ENCODE measurements at places on chromosomes 4 and X.

DNA sequence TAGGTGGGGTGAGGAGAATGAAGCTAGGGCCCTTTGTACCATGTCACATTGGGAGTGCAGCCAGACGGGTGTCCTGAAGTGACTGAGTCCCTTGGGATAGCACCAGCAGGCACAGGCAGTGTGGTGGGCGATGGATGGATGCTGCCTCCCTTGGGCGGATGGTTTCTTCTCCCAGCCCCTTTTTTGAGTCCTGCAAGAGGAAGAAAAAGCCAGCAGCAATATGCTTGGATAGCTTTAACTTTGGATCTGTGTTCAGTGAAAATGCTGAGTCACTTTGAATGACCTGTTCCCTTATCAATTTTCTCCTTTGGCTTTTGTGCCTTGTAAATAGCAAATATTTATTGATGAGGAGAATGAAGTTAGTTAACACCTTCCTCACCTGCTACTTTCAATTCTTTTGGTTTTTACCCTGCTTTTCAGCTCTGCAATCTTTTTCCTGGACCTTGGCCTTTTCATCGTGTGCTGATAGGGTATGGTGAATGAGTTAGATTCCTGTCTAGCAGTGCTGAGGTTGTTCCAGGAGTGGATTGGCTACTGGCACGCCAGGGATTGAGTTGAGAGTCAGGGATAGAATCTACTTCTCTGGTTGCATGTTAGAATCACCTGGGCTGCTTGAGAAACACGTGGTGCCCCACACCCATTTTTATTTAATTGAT lies 10.2 kb downstream of the DCUN1D4 start:
- no peak for DNase-seq
- H3K4me1 ChIP-seq = no peaks in the 10 kb centered on the region
- H3K36me3 ChIP-seq = no peaks in the 10 kb centered on the region
- no peaks in the 10 kb centered on the region for H3K27me3 ChIP-seq
- H3K4me3 ChIP-seq = no peak overlapping the region
- no peak overlapping the region for H3K27ac ChIP-seq

- no peaks in the 10 kb centered on the region for H3K36me3 ChIP-seq
- no peak for DNase-seq
- H3K27me3 ChIP-seq = no peaks in the 10 kb centered on the region
- H3K4me3 ChIP-seq = no peak overlapping the region
Observed at GRCh38 chr4:111027526-111027925, 404.6 kb upstream of the PITX2 start.

GRCh38 chrX:2766906-2767305 lies 15.1 kb downstream of the XG start:
- H3K27ac ChIP-seq = no peak overlapping the region
- no peaks in the 10 kb centered on the region for H3K4me1 ChIP-seq
- H3K4me3 ChIP-seq = no peak overlapping the region
- no peak for DNase-seq
- no peaks in the 10 kb centered on the region for H3K36me3 ChIP-seq
- H3K27me3 ChIP-seq = no peaks in the 10 kb centered on the region

DNA sequence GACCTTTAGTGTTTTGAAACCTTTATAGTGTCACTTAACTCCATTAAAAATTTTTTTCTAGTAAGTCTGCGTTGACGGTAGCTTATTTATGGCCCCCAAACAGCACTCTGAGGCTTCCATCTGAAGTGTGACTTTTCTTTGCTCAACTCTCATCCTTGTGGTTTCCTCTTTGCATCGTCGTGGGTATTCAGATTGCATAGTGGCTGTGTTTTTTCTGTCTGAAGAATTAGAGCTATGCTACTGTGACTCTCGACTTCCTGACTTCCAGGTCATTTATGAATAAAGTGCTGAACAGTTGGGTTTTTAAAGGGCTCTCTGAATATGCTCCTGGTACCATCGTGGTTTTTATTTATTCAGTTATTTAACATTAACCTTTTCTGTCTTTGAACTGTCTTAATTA lies 44.9 kb downstream of the JADE1 start:
- peaks cover 63% of the 10 kb centered on the region for H3K36me3 ChIP-seq
- no peaks in the 10 kb centered on the region for H3K27me3 ChIP-seq
- peaks cover 22% of the 10 kb centered on the region for H3K4me1 ChIP-seq

GRCh38 chr4:76904646-76905190 lies 6.8 kb upstream of the SOWAHB start:
- H3K27ac ChIP-seq = no peak overlapping the region
- DNase-seq = no peak
- no peak overlapping the region for H3K4me3 ChIP-seq
- no peaks in the 10 kb centered on the region for H3K4me1 ChIP-seq
- no peaks in the 10 kb centered on the region for H3K36me3 ChIP-seq

DNA sequence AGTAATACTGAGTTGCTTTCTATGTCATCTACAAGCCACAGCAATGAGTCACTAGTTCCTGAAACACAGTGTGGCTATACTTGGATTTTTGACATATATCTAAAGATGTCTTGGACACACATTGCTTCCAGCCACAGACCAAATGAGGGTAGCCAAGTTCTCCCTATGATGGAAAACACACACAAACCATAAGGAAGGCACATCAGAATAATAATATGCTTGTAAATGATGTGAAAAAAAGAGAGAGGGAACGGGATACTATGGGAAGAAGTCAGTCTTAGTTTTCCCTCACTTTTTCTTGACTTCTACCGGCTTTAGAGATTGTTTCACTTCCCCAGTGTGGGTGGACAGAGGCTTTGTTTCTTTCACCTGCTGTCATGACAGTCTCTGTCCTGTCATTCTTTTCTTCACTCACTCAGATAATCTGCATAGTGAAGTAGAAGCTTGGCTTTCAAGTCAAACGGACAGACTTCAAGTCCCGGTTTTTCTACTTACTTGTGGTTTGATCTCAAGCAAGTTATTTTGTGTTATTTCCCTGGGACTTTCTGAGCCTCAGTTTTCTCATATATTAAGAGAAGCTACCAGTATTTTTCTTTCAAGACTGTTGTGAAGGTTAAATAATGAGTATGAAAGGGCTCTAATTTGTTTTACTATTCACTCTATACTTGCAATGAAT lies 34.7 kb downstream of the P2RY10 start:
- no peak overlapping the region for H3K4me3 ChIP-seq
- no peak for DNase-seq
- H3K36me3 ChIP-seq = no peaks in the 10 kb centered on the region
- peaks cover 8% of the 10 kb centered on the region for H3K4me1 ChIP-seq
- H3K27me3 ChIP-seq = no peaks in the 10 kb centered on the region
- H3K27ac ChIP-seq = no peak overlapping the region

Measured in CD4-positive, alpha-beta memory T cell (primary cell).